ENCODE measurements at places on chromosomes 12 and 14.

- no peak for DNase-seq
Observed at GRCh38 chr12:103780093-103780440, 61.0 kb downstream of the NT5DC3 start.

DNA sequence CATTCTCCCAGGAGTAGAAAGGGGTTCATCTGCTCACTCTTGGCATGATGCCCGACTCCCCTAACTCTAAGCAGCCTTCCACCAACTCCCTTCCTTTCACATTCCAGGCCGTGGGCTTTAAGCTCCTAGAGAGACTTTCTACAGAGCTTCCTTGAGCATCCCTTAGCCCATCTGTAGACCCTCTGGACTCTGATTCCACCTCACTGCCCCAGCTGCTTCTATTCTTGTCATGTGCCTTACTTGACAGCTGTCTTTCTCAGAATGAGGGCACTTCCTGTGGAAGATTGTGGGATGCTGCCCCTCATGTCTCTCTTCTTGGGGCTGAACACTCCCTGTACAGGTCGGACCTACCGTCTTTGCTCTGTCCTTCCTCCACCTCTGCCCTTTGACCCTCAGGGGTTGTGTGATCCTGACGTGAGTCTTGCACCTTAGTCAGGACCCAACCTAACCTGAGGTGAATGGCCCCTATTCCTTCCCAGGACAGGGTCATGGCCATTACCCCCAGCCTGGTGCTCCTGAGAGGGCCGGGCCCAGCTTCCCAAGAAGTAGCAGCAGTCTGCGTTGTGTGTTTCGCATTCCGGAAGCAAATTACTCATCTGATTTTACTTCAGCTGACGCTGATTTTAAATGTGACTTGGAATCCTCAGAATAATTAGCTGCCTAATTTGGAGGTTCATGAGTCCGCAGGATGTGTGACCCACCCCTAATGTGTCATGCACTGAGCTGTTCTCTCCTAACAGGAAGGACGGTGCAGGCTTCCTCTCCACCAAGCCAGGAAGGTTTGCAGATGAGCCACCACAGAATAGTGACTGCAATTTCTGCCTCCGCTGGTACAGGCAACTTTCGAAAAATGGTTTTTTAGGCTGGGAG lies 2.7 kb upstream of the GALNT6 start:
- peak; percentile 45 for DNase-seq

- DNase-seq, result no peak
Observed at GRCh38 chr12:85765453-85765869, 70.7 kb downstream of the RASSF9 start.

- DNase-seq, result no peak
Observed at GRCh38 chr12:96466939-96467751, 22.2 kb upstream of the CFAP54 start.

GRCh38 chr14:95316821-95317220 lies 2.9 kb downstream of the CLMN start:
- DNase-seq, result no peak

DNA sequence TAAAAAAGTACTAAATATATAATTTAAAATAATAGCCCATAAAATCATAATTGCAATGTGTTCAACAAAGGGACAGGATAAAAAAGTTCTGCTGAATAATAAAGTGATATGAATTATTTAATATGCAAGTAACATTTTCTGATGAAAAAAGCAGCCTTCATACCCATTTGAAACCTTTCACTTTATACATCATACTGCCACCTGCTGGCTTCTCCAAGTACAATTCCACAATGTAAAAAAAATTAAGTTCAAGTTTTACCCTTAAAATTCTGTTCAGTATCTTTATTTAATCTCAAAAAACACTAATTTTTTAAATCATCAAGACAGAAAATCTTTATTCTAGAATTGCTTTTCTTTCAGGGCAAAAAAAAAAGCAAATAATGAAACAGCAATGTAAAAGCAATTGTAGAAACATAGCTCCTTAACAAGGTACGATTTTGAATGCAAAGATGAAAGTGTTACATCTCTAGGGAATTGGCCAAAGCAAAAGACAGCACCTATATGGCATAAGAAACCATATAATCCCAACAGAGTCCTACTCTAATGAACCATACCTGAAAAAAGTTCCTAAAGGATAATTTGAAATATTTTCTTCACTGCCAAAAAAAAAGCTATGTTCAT lies 15.0 kb downstream of the MDM1 start:
- DNase-seq, result peak; percentile 41

DNA sequence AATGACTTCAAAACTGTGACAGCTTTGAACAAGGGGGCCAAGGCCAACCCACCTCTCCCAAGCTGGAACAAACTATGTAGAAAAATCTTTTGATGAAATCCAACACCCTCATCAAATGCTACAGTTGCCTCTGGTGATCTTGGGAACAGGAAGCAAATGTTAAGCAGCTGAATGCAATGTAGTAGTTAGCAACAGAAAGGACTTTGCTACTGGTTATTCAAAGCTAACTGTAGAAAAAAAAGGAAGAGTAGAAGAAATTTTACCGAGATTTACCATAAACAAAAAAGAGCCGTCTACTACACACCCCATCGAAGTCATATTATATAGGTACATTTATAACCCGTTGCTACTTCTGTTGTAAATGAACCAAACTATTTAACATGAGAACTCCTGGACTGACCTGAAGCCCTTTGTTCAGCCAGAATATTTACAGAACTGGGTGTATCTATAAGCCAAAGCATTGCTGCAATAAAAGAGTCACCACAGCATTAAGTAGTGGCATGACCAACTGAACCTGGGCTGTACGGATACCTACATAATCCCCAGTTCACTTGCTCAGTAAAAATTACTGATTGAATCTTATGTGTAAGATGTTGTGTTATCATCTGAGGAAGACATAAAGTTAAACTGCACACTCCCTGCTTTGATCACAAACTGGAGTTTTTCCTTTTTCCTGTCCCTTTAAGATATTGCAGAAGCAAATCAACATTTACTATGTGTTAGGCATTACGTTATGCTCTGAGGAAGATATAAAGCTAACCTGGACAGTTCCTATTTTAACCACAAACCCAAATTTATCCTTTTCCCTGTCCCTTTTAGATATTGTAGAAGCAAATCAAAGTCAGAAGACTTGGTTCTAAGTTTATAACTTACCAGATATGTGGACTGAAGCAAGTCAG lies 25.1 kb downstream of the SYNJ2BP start:
- DNase-seq, result no peak

GRCh38 chr14:41960281-41960680 lies 353.6 kb downstream of the LRFN5 start:
- DNase-seq, result no peak

GRCh38 chr12:93167841-93168492 lies 209.8 kb upstream of the NUDT4 start:
- DNase-seq, result peak; percentile 21

DNA sequence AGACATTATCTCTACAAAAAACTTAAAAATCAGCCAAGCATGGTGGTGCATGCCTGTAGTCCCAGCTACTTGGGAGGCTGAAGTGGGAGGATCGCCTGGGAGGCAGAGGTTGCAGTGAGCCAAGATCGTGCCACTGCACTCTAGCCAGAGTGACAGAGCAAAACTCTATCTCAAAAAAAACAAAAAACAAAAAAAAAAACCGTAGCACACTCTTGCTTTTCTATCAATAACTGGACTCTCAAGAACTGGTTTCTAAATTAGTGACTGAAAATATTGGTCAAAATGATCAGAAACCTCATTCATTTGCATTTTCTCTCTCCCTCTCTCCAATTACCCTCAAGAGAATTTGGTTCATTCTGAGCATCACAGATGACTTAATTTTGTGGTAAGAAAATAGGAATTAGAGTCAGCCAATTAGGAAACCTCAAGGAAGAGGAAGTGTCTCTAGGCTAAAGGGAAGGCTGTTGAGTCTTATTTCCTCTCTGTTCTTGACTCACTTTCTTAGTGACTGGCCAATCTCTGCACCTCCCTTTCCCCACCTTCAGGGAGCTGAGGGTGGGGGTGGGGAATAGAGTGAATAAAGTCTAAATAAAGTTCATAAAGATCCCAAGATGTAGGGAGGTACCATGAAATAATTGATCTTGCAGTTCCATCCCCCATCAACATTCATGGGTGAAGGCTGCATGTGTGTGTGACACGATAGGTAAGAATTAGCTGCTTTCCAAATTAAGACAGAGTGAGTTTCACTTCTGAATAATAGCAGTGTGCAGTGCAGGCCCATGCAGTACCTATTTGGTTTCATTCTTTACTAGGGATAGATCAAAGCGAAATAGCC lies 6.8 kb upstream of the PSMA6 start:
- DNase-seq, result peak; percentile 17

- no peak for DNase-seq
Observed at GRCh38 chr14:71742485-71742884, 189.7 kb upstream of the RGS6 start.

GRCh38 chr14:74457565-74457895 lies 31.5 kb upstream of the SYNDIG1L start:
- no peak for DNase-seq

DNA sequence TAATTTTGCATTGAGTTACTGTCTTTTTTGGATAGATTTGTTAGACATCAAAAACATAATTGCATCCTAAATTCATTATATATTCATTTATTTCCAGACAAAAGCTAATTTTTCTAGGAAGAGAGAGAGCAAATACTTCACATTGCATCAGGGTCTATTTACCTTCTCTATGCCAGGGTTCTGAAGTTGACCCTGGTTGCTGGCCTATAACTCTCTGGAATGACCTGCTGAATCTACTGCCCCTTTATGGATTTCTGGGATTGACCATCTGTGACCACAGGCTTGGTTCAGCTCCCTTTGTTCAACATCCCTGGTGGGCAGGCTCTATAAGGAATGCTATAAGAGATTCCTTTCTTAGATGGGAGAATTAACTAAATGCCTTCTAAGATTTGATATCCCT lies 414.8 kb upstream of the STXBP6 start:
- no peak for DNase-seq

DNA sequence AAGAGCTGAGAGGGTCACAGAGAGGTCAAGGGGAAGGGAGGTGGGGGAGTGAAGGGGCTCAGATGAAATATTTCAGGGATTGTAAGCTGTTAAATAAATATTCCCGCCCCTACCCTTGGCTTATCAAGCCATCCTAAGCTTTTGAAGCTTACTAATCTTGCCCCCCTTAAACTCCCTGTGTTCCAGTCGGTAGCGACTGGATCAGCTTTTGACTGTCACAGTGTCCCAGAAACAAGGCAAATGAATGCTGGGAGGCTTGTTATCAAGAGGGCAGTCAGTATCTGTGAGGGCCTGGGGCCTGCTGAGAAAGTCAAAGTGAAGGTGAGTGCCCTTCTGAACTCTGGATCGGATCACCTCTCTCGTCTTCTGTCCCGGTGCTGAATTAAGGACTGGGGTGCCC lies 128.1 kb downstream of the DACT1 start:
- no peak for DNase-seq

- no peak for DNase-seq
Observed at GRCh38 chr12:115444346-115444745, 760.4 kb upstream of the TBX3 start.

DNA sequence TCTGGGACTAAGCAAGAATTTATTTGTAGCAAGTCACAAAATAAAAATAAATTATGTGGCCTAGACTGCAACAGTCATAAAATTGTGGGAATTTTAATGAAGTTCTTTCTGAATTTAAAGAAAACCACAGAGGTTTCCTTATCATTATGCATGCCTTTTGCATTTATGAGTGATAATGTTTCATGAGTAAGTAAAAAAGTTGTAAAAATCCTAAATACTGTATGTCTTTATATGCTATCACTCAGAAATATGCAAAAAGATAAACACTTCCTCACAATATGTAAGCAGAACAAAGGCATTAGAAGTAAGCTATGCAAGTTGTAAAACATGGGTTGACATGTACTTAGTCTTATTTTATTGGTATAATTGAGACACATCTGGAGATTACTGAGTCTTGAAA lies 239.4 kb upstream of the PDE3A start:
- no peak for DNase-seq

- DNase-seq, result no peak
Observed at GRCh38 chr12:76081909-76082308, 2.6 kb downstream of the NAP1L1 start.

DNA sequence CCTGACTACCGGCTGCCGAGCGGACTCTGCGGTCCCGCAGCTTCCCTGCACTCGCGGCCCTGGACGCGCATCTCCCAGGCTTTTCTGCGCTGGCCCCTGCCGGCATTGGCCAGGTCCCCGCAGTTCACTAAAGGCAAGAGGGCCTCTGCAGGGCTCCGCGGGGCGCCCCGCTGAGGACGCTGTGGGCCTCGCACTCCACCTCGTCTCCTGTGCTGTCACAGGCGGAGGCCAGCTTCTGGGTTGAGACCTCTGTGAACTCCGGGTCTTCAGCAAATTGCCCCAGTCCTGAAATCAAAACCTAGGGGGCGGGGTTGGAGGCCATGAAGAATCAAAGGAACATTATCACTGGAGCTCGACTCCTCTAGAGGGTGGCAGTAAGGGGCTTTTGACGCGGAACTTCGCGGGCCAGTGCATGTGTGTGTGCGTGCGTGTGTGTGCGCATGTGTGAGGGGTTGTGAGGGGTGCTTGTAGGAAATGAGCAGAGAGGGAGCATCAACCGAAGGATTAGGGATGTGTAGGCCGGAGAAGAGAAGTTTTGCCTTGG lies 68.5 kb upstream of the CAPRIN2 start:
- DNase-seq, result peak; percentile 38

DNA sequence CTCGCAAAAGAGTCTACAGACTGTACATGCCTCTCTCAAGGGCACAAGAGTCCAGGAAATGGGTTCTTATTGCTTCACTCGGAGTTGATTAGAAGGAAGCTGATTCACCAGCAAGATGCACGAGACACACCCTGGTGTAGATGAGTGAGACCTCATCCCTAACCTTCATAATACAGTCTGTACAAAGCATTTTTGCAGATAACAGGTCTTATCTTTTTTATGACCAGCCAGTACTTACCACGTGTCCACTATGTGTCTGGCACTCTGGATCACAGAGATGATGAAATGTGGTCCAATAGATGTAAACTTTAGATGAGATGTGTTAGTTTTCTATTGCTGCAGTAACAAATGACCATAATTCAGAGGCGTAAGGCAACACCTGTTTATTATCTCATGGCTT lies 53.4 kb upstream of the PWP1 start:
- no peak for DNase-seq

DNA sequence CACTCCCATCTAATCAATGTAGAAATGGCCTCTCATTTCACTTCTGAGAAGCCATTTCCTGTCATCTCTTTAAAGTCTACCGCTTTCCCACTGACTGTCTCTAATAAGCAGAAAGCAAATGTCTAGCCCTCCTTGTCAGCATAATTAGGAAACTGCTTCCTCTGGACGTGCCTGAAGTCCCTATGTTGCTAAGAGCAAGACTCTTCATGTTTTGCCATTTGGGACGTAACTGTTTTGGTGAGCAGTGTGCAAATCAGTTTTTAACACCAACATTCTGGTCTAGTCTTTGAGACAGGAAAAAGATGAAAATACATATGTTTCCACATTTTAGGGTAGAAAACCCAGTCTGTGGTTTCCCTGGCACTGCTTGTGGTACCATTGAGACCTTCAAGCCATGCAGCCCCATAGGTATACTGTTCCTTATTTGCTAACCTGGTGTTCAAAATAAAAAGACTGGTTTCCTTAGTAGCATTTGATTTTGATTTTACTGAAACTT lies 22.2 kb downstream of the IFNG start:
- no peak for DNase-seq

- no peak for DNase-seq
Observed at GRCh38 chr12:52552055-52552454, 890 bp downstream of the KRT71 start.

- peak; percentile 49 for DNase-seq
Observed at GRCh38 chr14:104639885-104640548, 35.4 kb upstream of the TMEM179 start.

GRCh38 chr14:52790756-52791222 lies 618 bp downstream of the GNPNAT1 start:
- DNase-seq, result no peak
